ENCODE measurements at places on chromosomes 4 and X.

DNA sequence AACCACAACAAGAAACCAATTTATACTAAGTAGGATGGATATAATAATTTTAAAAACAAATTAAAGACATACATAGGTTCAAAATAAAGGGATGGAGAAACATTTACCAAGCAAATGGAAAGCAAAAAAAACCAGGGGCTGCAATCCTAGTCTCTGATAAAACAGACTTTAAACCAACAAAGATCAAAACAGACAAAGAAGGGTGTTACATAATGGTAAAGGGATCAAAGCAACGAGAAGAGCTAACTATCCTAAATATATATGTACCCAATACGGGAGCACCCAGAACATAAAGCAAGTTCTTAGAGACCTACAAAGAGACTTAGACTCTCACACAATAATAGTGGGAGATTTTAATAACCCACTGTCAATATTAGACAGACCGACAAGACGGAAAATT, 66.6 kb downstream of the ATRX start:
- no peak for DNase-seq

DNA sequence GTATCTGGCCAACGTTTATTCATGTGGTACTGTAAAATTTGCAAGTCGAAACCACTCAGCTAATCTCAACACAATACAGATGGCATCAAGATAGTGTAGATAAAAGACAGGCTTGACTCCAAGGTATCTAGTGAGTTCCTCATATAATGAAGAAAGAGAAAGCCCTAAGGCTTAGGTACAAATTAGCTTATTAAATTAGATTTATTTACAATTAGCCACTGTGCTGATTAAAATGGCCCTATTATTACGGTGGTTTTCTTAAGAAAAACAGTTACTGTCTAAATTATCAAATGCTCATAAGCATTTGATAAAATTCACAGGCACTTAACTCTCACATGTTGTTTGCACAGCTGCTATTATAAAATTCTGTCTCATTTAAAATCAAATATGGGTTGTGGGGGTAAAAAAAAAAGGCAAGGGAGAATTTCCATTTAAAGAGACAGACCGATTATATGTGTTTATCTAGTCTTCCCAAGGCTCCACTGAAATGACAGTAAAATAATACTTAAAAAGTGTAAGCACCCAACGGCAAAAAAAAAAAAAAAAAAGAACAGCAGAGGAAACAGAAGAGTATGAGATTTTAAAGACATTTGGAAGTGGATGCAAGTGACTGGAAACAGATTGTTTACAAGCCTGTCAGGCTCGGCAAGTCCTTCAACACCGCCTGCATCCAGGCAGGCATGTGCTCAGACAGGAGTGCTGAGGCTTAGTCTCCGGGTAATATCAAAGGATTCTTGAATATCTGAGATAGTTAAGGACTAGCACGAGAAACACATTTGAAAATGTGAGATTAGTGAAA, 55.1 kb downstream of the FAM13A start:
- DNase-seq = no peak

- no peak for DNase-seq
These were observed 1.2 kb downstream of the TADA2B start for GRCh38 chr4:7044137-7044930.

GRCh38 chr4:120785202-120785601, 137.3 kb downstream of the PRDM5 start:
- DNase-seq = no peak

DNA sequence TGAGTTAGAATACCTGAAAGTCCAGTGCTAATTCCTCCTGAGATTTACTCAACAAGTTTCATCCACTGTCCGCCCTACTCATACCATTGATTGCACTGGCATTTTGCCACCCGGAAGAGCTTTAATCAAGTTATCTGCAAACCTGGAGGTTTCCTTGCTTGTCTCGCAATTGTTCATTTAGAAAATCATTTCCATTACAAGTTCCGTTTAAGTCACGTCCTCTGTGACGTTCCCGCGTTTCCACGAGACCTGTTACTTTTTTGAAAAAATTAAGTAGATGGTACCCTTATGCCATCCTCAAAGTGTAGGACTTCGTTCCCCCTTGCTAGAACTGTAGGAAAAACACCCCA, 761 bp upstream of the FRYL start:
- DNase-seq = peak; percentile 19

Measured in stimulated activated naive CD8-positive, alpha-beta T cell treated with anti-CD3 and anti-CD28 coated beads, Interleukin-15, amount 100 ng/mL, for 72 hours (primary cell).